ENCODE measurements at places on chromosomes 13 and 19.
A peak's percentile ranks its signal among the peaks of the same experiment; 100 is the strongest.

GRCh38 chr13:46666727-46667456 is 113.9 kb downstream of the LRCH1 start:
- peaks cover 11% of the 10 kb centered on the region for H3K4me1 ChIP-seq
- H3K36me3 ChIP-seq = peaks cover 12% of the 10 kb centered on the region
- no peak for DNase-seq
- H3K27ac ChIP-seq = peak overlapping the region; percentile 66

- H3K4me3 ChIP-seq = no peak overlapping the region
- no peak for DNase-seq
- H3K27ac ChIP-seq = no peak overlapping the region
- H3K36me3 ChIP-seq = no peaks in the 10 kb centered on the region
- H3K4me1 ChIP-seq = no peaks in the 10 kb centered on the region
- H3K27me3 ChIP-seq = no peaks in the 10 kb centered on the region
Observed at GRCh38 chr13:106262886-106263285, 272.6 kb downstream of the EFNB2 start.

DNA sequence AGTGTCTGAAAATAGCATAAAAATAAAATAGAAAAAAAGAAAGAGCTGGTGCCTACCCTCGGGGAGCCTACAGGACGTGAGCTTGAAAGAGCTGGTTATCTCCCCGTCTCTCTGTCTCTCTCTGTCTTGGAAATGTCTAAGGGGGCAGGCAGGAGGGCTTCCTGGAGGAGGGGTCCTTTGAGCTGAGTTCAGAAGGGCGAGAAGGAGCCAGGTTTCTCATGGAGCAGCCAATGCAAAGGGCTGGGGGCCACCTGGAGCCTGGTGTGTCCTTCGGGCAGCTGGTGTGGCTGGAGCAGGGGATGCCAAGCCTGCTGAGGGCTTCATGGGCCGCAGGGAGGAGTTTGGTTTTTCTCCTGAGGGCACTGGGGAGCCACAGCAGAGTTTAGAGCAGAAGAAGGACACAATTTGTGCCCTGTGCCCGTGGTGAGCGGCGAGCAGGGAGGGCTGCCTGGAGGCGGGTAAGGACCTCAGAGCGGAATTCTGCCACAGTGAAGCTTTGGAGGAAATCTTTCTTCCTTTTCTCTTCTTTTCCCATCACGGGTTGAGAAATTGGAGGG is 38.7 kb downstream of the EFNA2 start:
- no peak overlapping the region for H3K4me3 ChIP-seq
- H3K36me3 ChIP-seq = no peaks in the 10 kb centered on the region
- no peak overlapping the region for H3K27ac ChIP-seq
- H3K27me3 ChIP-seq = no peaks in the 10 kb centered on the region
- peaks cover 2% of the 10 kb centered on the region for H3K4me1 ChIP-seq

GRCh38 chr19:40335101-40335500 is 13.1 kb downstream of the C19orf47 start:
- H3K36me3 ChIP-seq = peaks cover 60% of the 10 kb centered on the region
- H3K4me3 ChIP-seq = no peak overlapping the region
- H3K27me3 ChIP-seq = no peaks in the 10 kb centered on the region
- DNase-seq = no peak
- H3K27ac ChIP-seq = no peak overlapping the region

- no peaks in the 10 kb centered on the region for H3K27me3 ChIP-seq
- H3K27ac ChIP-seq = no peak overlapping the region
- no peak for DNase-seq
- no peak overlapping the region for H3K4me3 ChIP-seq
- H3K4me1 ChIP-seq = no peaks in the 10 kb centered on the region
- H3K36me3 ChIP-seq = no peaks in the 10 kb centered on the region
Observed at GRCh38 chr13:32038343-32038742, 6.8 kb downstream of the FRY start.
